Astrocyte of the spinal cord (primary cell): ENCODE measurements at places on chromosomes 1 and 21.

DNA sequence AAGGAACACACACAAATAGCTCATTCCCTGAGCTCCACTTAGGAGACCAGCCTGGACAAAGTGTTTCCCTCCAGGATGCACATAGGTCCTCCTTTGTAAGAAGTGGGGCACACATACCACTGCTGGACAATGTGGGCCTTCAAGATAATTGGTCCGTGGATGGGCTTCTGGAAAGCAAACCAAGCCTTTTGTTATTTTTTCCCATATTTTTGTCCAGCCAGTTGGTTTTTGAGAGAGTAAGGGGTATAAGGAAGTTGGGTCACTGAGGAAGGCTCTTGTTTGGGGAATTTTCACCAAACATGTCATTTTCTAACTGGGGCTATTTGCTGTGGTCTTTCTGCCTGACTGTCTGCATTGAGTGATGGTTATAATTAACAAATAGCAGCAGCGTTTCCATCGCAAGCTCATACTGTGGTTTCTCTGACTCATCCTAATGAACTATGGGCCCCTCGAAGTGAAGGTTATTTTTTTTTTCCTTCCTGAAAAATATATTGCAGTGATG is 306.3 kb upstream of the DUSP10 start:
- DNase-seq = peak; percentile 79

- no peak for DNase-seq
Observed at GRCh38 chr1:61266738-61267137, 184.4 kb downstream of the NFIA start.

GRCh38 chr1:169491845-169492281 is 6.1 kb upstream of the SLC19A2 start:
- DNase-seq = no peak

DNA sequence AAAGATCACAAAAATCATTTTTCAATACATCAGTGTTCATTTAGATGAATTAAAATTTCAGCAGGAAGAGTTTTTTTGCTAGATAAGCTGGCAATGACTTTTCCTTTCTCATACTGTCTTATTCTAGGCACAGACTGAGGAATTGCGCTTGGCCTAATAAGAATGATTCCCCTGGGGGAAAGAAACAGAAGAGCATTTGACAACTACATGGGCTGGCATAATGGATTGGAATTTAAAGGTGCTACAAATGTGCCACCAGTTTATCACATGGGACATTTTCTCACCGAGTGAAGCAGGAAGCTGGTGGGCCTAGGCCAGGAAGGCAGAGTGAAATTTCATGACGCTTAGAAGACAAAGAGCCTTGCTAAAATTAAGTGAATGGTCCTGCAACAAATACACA is 39.3 kb downstream of the CDKN2C start:
- DNase-seq = no peak

- no peak for DNase-seq
Observed at GRCh38 chr1:39926820-39927219, 25.1 kb upstream of the MYCL start.

DNA sequence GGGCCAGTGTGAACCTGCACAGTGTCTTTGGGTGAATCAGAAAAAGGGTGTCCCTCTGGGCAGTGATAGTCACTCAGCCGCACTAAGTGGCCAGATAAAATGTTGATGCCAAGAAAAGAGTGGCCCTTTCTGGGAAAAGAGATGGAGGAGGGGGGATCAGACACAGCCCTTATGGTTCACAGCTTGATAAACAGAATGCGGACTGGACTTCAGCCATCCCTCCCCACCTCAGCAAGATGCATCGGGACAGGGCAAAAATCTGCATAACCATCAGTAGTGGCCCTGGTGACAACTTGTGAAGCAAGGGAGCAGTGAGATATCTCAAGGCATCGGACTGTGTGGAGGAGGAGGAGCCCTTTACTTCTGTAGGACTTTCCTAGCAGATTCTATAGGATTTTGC is 353.8 kb upstream of the PLXNA2 start:
- no peak for DNase-seq

GRCh38 chr1:225448146-225448805 is 20.4 kb upstream of the LBR start:
- no peak for DNase-seq

- DNase-seq = peak; percentile 30
Observed at GRCh38 chr1:112402682-112403643, 6.9 kb downstream of the CTTNBP2NL start.

- DNase-seq = no peak
Observed at GRCh38 chr1:207813946-207814345, 62.1 kb downstream of the CD46 start.

- DNase-seq = no peak
Observed at GRCh38 chr1:212301580-212301979, 16.4 kb downstream of the PPP2R5A start.

- DNase-seq = no peak
Observed at GRCh38 chr1:28045777-28046176, 42.6 kb downstream of the EYA3 start.

GRCh38 chr1:119081267-119081666 is 59.2 kb downstream of the WARS2 start:
- peak; percentile 84 for DNase-seq

DNA sequence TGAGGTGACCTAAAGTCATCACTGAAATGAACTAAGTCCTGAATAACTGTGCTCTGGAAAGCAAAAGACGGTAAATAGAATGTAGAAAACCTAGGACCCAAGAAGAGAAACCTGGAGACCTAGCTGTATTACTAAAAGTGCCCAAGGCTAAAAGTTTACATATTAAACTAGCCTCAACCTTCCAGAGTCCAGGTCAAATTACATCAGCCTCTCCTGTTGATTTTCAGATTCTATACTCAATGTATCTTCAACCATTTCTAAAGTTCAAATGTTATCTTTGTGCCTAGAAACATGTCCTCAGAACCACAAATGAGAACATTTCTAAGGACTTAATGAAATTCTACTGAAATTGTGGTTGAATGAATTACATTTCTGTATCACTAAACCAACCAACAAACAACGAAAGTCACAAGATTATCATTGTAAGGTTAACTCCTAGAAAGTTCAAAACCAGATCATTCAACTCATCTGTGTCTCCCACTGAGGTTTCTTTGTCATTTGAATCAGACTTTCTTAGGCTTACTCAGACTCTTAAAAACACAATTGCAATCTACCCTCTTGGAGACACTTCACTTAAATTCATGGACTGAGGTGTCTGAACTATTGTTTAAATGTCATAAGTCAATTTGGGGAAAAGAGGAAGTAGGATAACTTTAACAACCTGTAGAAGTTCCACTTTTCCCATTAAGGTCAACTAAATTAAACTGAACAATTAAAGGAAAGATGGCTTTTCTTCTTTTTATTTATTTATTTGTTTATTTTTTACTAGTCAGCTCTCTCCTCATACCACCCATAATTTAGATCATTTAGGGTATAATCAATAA is 207.7 kb downstream of the BARHL2 start:
- no peak for DNase-seq

- no peak for DNase-seq
Observed at GRCh38 chr1:20834780-20835179, 47.7 kb upstream of the HP1BP3 start.

GRCh38 chr1:209742409-209743144 is 13.3 kb upstream of the TRAF3IP3 start:
- DNase-seq = peak; percentile 71

- DNase-seq = no peak
Observed at GRCh38 chr21:43940329-43941050, 71.6 kb upstream of the TRAPPC10 start.

- DNase-seq = no peak
Observed at GRCh38 chr21:32347977-32348376, 44.8 kb downstream of the URB1 start.

DNA sequence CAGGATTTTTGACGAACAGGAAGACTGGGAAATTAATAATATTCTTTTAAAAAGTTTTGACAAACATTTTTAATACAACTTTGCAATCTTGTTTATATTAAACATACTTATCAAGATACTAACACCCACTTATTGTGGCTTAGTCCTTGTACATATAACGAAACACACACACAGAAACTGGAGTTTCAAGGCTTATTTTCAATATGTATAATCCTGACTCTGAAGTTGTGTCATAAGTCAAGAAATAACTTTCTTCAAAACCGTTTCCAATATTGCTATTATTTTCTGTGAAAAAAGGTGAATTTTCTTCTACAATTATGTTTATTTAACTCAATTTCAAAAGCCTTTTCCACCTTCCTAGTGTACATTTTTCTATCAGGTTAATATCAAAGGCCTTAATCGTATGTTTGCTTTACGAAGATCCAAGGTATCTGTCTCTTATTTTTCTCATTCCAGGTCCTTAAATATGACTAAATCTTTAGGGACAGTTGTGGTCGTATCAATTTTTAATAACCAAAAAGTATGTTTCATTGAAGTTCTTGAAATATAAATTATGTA is 1.8 kb downstream of the CDKN2C start:
- DNase-seq = no peak

- no peak for DNase-seq
Observed at GRCh38 chr1:10396870-10397269, 2.0 kb upstream of the PGD start.

GRCh38 chr1:23590058-23590783 is 30.9 kb upstream of the ID3 start:
- DNase-seq = no peak

- DNase-seq = peak; percentile 95
Observed at GRCh38 chr1:108830119-108831008, 26.5 kb downstream of the AKNAD1 start.

DNA sequence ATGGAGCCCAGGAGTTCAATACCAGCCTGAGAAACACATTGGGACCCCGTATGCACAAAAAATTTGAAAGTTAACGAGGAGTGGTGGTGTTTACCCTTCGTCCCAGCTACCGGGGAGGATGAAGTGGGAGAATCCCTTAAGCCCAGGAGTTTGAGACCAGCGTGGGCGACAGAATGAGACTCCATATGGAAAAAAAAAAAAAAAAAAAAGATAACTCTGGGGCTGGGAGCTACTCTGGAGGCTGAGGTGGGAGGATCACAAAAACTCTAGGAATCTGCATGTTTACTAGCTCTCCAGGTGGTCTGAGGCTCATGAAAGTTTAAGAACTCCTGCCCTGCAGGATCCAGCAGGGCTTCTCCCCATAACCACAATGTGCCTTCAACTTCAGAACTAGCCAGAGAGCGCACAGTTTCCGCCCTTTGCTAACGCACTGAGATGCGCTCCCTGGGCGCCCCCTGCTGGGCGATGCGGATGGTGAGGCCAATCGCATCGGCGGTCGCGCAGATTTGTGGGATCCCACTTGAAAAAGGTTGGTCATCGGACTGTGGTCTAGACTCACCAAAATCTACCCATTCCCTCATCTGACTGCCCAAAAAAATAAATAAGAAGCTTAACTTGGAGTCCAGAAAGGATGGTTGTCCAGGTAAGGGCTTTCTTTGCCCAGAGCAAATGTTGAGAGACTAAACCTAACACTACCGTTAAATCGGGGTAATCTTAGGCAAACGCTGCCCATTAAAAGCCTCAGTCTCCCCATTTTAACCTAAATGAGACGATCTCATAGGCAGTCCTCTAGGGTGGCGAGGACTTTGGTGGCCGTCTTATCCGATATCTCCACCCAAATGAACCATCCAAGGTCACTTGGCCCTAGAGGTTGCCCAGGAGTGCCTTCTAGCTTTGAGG is 8.8 kb downstream of the ZNF683 start:
- peak; percentile 62 for DNase-seq

DNA sequence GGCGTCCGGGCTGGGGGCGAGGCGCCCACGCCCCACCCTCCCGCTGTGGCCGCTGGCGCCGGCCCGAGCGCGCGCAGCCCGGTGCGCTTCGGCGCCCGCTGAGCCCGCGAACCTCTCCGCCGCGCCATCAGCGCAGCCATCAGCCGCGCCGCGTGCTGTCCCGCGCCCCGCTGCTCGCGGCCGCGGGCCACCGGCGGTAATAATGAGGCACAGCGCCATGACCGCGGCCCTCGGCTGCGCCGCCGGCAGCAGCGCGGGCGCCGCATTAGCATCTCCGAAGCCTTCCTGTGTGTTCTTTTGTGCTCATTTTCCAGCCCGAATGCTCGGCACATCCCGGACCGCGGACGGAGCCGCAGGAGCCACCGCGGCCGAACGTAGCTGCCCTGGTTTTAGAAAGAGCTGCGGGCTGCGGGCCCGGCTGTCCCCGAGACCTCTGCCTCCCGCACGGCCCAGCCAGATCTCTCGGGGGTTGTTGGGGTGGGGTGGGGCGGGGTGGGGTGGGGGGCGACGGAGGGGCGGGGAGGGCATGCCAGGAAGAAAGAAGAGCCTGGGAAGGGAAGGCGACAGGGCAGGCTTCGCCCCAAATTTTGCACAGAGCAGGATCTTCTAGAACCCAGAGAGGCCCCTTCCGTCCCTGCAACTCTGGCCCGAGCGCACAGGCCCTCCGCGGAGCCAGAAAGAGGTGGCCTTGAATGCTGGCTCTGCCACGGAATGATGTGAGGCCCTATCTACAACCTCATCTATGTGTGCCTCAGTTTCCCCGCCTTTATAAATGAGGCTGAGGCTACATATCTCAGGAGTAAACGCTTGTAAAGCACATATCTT is 55.3 kb downstream of the RRAGC start:
- no peak for DNase-seq

DNA sequence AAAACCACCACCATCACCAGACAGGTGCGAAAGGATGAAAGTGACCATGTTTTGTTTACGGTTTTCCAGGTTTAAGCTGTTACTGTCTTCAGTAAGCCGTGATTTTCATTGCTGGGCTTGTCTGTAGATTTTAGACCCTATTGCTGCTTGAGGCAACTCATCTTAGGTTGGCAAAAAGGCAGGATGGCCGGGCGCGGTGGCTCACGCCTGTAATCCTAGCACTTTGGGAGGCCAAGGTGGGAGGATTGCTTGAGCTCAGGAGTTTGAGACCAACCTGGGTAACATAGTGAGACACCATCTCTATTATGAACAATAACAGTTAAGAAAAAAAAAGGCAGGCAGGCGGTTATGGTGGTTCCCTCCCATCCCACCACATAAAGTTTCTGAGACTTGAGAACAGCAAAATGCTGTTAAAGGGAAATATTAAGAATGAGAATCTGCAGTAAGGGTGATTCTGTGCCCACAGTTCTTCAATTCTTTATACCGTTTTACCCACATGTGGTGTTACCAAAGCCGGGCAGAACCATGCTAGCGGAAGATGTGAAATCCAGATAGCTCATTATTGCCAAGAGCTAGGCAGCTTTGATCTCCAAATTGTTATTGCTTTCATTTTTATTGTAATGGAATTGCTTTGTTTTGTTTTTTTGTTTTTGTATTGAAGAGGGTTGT is 34.5 kb upstream of the TDRD10 start:
- no peak for DNase-seq

DNA sequence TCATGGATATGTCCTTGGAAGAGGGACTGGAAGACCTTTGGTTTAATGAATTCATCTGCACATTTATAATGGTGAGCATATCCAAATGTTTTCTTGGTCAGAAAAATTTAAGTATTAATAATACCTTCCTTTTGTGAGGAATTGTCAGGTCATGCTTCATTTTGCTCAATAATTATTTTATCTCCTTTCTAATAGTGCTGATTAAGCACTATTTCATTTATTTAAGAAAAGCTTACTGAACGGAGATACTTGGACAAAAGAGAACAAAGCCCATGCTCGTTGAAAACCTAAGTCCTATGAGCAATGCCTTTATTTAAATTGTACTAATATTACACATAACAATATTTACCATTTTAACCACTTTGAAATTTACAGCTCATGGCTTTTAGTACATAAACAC is 281.5 kb downstream of the PDE4B start:
- no peak for DNase-seq

- DNase-seq = no peak
Observed at GRCh38 chr1:9626201-9626608, 25.3 kb upstream of the PIK3CD start.

GRCh38 chr1:211247921-211248320 is 11.2 kb upstream of the RCOR3 start:
- no peak for DNase-seq

- no peak for DNase-seq
Observed at GRCh38 chr21:33368124-33368523, 35.1 kb upstream of the IFNGR2 start.
